ENCODE measurements at places on chromosomes 4 and X.

GRCh38 chrX:103124284-103124683 is 31.3 kb upstream of the NXF3 start:
- DNase-seq, result no peak

- DNase-seq, result no peak
Measured at GRCh38 chrX:148572337-148572736, 71.9 kb downstream of the AFF2 start.

- no peak for DNase-seq
Measured at GRCh38 chr4:78667764-78668163, 108.4 kb upstream of the BMP2K start.

GRCh38 chrX:153799326-153799725 is 4.9 kb downstream of the SSR4 start:
- no peak for DNase-seq

- no peak for DNase-seq
Measured at GRCh38 chr4:119930546-119930945, 136.1 kb downstream of the MAD2L1 start.

GRCh38 chr4:186204103-186204559 is 12.8 kb downstream of the CYP4V2 start:
- DNase-seq, result no peak

DNA sequence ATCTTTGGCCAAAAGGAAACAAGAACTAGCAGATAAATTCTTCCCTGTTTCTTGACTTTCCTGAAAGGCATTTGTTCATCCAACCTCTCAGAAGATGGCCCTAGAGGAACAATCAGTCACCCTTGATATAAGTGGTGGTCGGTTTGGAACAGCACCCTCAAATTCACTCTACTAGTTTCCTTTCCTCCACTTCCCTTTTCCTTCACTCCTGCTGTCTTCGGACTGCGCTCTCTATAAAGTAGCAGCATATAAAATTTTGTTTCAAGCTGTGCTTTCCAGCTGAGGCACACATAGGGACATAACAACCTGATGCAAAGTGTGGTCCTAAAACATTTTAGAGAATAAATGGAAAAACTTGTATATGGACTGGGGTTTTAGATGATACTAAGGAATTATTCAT is 29.0 kb upstream of the MOB1B start:
- DNase-seq, result no peak

DNA sequence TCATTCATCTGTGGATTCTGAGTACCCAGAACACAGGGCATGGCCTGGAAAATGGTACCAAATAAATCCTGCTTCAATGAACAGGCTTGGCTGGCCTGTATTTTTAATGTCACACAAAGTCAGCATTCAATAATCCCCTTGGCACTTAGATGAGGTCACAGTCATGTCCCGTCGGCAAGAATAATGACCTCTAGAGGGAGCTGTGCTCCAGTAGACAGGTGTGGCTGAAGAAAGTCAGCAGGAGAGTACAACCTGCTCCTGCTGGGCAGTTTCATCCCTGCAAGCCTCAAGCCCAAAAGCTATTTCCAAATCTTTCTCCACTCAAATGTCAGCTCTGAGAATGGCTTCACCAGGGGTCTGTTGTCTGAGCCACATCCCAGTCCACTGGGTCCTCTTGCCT is 404.0 kb upstream of the F9 start:
- no peak for DNase-seq

- no peak for DNase-seq
Measured at GRCh38 chr4:140742838-140743193, 13.4 kb downstream of the TBC1D9 start.

DNA sequence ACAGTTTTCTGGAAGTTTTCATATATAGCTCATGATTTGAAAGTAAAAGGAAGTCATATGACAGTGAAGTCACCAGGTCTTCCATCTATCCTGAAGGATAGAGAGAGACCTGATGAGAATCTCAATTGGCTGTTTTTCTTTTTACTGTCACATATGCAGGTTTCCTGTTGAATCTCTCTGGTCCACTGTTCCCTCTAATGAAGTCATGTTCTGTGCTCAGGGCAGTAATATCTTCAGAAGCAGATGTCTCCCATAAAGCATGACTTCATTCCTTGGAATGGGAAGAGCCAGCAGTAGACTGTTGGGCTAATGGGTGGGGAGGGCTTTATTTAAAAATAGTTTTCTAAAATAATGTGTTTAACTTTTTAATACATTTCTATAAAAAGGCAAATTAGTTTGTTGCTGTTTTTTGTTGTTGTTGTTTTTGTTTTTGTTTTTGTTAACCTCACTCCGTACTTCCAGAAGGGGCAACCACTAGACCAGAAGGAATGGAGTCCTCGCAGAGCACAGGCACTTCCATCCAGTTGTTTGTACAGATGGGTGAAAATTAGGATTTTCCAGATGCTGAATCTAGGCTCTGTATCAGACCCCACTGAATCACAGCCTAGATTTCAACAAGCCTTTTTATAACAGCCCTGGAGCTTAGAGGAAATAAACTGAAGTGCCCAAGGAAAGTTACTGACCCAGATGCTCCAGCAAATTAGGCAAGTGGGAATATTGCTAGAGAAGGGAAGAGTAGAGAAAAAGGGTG is 54.2 kb downstream of the AWAT2 start:
- DNase-seq, result no peak

GRCh38 chr4:16668488-16668887 is 230.0 kb downstream of the LDB2 start:
- DNase-seq, result no peak

- no peak for DNase-seq
Measured at GRCh38 chr4:23213198-23213597, 520.5 kb downstream of the GBA3 start.

DNA sequence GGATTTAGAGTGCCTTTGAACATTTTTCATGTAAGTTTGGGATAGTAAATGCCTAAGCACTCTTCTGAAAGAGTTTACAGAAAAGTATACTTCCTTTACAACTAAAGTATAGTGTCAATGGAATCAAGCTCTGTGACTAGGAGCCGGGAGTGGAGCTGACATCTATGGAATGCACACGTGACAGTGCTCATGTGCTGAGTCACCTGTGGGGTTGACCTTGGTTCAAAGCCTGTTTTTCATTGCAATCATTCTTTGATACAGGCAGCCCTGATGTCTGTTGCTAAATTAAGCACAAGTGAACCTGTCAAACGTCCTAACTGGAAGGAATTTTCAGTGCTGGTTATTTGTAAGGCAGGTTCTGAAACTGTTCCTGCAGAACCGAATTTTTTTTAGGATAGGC is 82.5 kb downstream of the GPAT3 start:
- DNase-seq, result no peak

GRCh38 chr4:151169223-151169622 is 69.8 kb downstream of the RPS3A start:
- DNase-seq, result no peak

GRCh38 chr4:89712141-89712540 is 124.8 kb downstream of the SNCA start:
- no peak for DNase-seq

- DNase-seq, result no peak
Measured at GRCh38 chr4:68469482-68469881, 22.2 kb downstream of the TMPRSS11E start.

DNA sequence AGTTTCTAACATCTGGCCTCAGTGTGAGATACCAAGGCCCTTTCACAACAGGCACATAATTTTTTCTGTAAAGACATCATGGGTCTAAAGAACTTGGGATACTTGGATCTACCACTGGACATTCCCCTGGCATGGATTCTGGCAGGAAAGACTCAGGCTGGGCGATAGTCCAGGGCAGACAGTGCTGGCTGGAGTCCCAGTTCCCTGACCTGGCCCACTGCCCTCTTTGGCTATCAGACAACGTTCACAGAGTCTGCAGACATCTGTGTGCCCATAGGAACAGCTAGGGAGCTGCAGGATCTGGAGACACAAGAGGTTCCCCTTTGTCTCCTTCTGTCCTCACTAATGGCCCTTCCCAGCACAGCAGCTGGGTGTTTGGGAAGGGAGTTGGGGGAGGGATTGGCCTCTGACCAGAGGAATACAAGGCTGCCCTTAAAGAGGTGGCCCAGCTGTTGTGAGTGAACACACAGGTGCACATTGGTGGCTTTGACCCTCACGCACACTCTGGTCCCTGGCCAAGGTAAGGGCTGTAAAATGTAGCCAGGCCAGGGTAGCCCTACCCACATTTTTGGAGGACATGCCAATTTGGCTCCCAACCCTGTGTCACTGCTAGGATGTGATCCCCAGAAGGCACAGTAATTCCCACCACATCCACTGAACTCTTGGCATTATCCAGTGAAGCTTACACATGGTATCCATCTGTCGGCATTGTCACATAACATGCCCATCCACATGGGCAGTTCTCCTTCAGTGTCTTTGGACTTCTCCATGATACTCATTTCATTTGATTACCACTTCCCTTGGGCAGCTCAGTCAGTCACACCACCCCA is 72.3 kb downstream of the SOX3 start:
- no peak for DNase-seq

DNA sequence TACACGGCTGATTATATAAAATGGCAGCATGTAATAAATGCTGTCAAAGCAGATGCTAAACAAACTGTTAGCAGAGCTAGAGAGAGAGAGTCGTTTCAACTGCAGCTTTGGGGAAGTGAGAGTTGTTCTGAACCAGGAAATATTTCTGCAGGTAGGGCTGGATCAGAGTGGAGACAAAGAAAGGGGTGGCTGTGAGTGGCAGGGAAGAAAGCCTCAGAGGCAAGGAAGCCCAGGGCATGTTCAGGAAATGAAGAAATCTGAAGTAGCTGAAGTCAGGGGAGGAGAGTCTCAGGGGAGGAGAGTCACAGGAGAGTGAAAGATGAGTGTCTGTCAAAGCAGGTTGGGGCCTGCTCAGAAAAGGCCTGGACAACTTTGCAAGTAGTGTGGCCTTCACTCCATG is 48.4 kb upstream of the RPS6KA3 start:
- peak; percentile 8 for DNase-seq

GRCh38 chr4:137180349-137180748 is 351.9 kb downstream of the PCDH18 start:
- no peak for DNase-seq

GRCh38 chr4:55127521-55127920 is 2.1 kb upstream of the KDR start:
- no peak for DNase-seq

DNA sequence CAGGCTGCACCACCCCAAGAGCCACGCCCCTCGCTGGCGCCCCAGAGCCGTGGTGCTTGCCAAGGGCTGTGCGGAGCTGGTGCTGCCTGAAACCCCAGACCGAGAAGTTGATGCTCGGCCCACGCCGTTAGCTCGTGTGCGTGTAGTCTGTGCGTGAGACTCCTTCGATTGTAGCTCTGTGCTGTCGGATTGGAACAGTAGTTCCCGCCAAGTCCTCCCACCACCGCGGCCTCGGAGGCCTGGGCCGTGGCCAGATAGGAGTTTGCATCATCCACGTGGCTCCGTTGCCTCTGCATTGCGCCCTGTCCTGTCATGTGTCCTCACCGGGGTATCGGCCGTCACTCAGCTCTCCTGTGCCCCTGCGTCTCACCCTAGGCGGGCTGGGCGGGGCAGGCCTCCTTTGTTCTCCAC is 24.2 kb downstream of the TNIP2 start:
- no peak for DNase-seq

GRCh38 chrX:72470532-72471223 is 102.0 kb downstream of the HDAC8 start:
- no peak for DNase-seq

- DNase-seq, result no peak
Measured at GRCh38 chrX:46754036-46754435, 4.9 kb downstream of the SLC9A7 start.

DNA sequence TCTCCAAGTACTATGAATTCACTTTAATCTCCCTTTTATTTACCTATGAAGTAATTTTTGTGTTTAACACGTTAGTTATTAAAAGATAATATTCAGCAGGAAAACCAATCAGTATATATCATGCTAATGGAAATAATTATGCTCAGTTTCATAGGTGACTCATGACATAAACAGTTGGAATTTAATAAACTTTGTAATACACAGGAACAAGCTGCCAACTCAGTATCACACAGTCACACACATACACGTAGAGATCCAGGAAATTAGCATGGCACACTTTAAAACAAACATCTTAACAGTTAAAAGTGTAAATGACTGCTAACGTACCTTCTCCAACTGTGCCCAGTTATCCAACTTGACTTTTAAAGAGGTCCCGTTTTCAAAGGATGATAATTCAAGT is 2.3 kb downstream of the SPATA4 start:
- DNase-seq, result no peak

GRCh38 chrX:25039036-25039435 is 23.3 kb upstream of the ARX start:
- DNase-seq, result no peak

All from NCI-H187 (cell line).